ENCODE measurements at places on chromosomes 2 and 18.

DNA sequence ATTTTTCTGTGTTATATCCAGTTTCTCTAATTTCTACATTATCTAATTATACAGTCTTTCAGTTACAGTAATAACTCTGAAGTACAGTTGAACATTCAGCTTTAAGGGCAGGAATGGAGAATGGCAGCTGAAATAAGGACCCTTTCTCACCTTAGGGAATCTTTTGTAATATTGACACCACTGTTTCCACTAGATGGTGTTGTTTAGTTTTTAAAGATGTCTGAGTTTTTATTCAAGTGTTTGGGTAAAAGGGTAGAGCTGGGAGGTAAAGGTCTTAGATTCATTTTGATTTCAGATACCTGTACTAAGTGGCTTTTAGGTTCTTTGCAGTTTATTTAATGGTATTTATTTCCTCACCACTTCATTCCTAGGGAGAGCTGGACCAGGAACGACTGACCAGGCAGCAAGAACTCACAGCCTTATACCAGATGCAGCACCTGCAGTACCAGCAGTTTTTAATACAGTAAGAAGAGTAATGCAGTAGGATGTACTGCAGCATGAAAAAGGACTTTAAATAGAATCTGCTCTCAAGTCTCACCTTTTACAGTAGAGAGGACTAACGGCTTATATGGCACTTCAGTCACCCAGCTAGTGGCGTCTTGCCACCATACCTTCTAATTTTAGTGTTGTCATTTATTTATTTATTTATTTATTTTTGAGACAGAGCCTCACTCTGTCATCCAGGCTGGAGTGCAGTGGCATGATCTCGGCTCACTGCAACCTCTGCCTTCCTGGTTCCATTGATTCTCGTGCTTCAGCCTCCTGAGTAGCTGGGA, 33.2 kb upstream of the KCNJ13 start:
- DNase-seq: no peak

DNA sequence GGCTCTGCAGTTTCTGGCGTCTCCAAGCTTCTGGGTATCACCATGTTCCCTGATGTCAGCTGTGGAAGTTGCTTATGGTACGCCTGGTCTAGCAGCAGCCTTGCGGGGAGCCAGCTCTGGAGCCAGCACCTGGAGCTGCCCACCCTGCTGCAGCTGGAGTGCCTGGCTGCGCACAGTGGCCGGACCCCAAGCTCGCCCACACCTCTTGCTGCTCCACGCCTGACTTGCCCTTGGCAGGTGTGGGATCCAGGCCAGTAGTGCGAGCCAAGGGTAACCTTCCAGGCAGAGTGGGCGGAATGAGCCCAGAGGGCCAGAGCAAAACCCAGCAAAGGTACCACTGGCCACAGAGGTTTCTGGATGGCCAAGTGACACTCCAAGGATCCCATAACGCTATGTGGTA, 13.2 kb upstream of the EML6 start:
- DNase-seq: no peak

- DNase-seq: no peak
Observed at GRCh38 chr2:14501061-14501460, 131.5 kb upstream of the LRATD1 start.

DNA sequence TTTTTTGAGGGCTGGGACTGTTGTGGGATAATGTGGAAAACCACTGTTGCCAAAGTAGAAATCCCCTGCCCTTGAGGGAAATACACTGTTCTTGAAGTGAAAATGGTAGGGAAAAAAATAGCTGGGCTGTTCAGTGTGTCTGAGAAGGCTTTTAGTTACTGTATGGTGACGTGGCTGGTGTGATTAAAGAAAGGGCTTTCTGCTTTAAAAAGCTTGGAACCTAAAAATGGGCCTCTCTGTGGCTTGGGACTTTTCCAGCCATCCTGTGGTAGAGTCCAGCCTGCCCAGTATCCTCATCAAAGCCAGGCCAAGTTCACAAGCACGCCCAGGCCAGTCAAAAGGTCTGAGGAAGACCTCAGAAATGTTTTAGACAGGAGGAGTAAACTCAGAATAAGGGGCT, 6.8 kb downstream of the MGAT5 start:
- DNase-seq: no peak

DNA sequence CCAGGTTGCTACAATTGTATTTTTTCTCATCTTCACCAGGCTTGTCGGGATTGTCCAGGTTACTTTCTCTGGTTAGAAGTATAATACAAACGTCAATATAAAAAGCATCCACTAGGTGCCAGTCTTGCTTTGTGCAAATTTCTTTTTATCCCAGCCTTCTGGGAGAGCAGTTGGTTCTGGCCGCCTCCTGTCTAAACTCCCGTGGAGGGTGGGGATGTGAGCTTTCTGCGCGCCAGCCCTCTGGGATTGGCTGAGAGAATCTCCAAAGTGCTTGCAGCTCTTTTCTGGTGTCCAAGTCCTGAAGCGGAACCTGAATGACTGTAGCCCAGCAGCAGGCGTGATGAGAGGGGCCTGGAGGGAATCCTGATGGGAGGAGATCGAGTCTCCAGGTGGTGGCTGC, 22.4 kb upstream of the TOGARAM2 start:
- DNase-seq: peak; percentile 74

DNA sequence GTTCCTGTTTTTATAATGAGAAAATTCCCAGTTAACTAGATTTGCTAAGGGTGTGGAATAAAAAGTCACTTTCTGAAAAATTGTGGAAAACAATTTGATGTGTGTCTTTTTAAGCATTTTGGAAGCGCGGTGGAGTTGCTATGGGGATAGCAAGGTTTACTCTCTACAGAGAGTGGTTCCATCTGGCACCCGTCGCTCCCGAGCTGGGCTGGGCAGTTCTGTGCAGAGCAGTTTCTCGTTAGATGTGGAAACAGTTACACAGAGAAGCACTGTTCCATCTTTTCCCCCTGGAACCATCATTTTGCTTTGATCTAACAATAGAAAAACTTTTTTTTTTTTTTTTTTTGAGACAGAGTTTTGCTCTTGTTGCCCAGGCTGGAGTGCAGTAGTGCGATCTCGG, 17.4 kb downstream of the LDLRAD4 start:
- no peak for DNase-seq

DNA sequence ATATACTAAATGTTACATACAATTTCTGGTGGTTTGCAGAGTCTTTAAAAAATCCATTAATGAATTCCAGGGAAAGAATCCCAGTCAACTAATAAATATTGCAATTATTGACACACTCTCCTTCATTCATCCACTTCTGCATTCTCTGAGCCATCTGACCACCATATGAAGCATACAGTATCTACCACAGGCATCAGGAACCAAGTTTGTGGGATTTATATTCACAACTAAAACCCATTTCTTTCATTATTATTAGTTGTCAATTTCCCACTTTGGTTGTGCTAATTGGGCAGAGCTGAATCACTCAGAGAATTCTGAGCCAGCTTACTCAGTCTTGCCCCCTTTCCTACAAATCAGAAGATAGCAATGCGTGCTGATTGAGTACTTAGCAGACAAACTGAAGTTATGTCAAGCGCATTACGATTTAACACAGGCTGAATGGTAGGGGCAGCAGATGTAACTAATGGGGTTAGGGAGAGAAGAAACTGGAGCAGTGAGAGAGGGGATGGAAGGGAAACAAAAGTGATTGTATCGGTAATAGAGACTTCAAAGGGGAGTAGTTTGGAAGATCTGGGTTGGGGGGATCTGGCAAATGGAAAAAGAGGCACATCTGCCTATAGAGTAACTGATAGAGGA, 52.3 kb downstream of the ZEB2 start:
- no peak for DNase-seq

Measured in DMS79 (cell line).